Suppressor macrophage (primary cell): ENCODE measurements at places on chromosomes 11 and 22.

DNA sequence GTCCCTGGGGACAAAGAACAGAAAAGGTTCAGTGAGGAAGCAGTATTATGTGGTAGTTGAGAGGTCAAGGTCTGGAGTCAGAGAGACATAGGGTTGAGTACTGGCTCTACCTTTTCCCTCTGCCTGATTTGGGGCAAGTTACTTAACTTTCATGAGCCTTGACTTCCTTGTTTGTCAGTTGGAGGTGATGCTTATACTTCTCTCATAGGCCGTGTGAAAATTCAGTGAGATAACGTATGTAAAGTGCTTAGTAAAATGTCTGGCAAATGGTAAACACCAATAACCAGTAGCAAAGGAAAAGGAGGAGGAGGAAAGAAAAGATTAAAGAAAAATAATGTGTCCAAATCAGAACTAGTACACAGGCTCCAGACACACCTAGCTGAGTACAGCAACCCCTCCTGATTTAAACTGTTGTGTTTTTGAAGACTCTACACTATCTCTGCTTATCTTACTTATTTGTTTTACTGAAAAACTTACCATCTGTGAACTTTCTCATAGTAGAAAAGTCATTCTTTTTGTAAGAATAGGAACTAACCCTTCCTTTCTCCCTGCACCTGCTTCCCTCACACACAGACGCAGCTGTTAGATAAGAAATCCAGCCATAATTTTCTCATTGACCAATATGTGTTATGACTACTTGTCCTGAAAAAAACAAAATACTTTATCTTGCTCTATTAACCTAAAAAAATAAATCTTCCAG is 126.9 kb downstream of the CD44 start:
- DNase-seq: no peak

GRCh38 chr11:35313760-35314153 is 105.6 kb downstream of the SLC1A2 start:
- no peak for DNase-seq

- DNase-seq: no peak
Observed at GRCh38 chr11:71428861-71429435, 19.2 kb downstream of the DHCR7 start.

GRCh38 chr22:25566898-25567235 is 2.4 kb downstream of the GRK3 start:
- peak; percentile 92 for DNase-seq

GRCh38 chr11:75190652-75191329 is 39.9 kb downstream of the SLCO2B1 start:
- no peak for DNase-seq

DNA sequence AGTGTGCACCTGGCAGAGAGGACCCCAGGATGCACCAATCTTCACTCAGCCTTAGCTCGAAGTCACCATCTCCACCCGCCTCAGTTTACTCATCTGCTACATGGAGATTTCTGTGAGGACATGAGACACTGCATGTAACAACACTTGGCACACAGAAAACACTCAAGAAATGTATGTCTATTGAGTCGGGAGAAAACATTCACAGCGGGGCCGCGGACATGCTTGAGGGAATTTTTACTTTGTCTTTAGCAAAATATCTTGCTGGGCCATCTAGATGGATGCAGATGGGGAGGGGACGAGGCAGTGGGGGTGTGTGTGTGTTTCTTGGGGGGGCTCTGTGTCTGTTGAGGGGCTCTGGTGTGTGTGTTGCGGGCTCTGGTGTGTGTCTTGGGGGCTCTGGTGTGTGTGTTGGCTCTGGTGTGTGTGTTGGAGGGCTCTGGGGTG is 28.4 kb upstream of the RFPL3 start:
- no peak for DNase-seq

DNA sequence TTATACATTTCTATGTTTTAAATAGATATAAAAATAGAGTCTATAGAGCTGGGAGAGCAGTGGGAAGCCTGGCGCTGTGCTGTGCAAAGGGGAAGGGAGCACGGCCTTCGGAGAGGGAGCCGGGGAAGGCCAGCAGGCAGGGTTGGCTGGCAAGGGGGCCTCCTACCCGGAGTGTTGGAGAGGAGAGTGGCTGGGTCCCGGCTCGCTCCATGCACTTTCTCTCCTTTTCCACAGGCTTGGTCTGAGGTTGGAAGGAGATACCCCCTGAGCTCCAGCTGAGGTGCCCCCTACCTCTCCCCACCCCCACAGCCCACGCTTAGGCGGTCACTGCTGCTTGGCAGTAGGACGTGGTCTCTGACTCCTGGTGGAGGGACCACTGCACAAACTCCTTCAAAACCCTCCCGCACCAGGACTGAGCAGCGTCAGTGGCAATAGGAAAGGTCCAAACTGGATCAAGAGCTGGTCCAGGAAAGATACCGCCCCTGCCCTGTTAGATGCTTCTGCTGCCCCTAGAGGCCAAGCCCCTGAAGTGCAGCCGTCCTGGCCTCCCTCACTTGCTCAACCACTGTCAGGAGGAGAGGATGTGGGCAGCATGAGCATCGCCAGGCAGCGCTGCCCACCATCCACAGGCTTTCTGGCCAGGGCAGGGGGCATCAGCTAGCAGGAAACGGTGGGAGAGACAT is 52.9 kb downstream of the SYT13 start:
- DNase-seq: peak; percentile 76

- no peak for DNase-seq
Observed at GRCh38 chr11:12668166-12668565, 6.1 kb upstream of the TEAD1 start.

- no peak for DNase-seq
Observed at GRCh38 chr22:46033256-46034200, 56.6 kb upstream of the WNT7B start.

DNA sequence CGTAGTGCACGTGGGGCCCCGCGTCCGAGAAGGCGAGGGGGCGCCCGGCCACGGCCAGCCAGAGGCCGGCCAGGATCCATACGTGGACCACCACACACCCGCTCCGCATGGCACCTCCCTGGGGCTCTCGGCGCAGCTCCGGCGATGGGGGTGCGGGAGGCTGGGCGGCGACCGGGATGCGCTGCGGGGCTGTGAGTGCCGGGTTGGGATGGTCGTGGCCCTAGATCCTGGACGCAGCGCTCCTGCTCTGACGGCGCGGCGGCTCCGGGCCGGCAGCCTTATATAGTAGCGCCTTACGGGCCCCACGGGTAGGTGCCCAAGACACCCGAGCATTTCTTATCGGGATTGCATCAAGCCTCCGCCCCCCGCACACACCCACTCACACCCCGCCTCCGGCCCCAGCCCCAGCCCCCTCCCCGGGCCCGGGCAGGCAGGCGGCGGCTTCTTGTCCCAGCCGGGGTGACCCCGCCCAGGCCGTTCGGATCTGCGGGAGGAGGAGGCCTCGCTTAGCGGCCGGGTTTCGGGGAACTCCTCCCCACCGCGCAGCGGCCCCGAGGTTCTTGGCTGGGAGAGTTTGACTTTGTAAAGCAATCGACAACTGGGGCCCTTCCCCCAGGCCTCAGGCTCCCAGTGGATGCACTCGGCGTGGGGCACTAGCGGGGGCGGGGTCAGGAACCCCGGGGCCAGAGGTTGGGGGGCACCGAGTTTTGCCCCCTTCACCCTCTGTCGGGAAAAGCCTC is at the start of gene FGF19:
Gene FGF19 (minus strand): TSS at position 255 of the 740 bp plus-strand sequence. CDS start 146 bp downstream, at position 109.
- DNase-seq: no peak

GRCh38 chr11:122758339-122758738 is 80.0 kb upstream of the CRTAM start:
- no peak for DNase-seq

DNA sequence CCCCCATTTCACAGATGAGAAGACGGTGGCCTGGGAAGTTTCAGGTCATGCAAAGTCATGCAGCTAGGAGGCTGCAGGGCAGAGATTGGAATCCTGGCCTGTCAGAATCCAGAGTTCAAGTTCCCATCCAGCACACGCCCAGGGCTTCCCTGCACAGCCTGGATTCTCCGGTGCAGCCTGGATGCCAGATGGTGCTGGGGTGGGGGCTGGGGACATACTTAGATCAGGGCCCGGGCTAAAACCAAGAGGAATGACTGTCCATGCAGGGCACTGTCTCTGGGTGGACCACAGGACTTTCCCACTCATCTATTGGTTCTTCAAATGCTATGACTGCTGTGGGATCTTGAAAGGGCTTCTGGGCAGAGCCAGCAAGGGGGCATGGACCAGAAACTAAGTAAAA is 24.6 kb downstream of the LMO1 start:
- DNase-seq: no peak
